Osteoblast (primary cell): ENCODE measurements at places on chromosomes 7 and 10. TPM values are rescaled to one million over a fixed set of nuclear protein-coding genes. Genes with fewer than 3 reads are reported as not detected.

The CHST15 gene
- 22.8 and 36.2 TPM in 2 replicates for total RNA-seq

The RBM48 gene
- 7.4 and 11.2 TPM in 2 replicates for total RNA-seq

The HKDC1 gene
- total RNA-seq: 0.29 and 2.9 TPM in 2 replicates

The CTAGE4 gene
- 0.36 and 2.4 TPM in 2 replicates for total RNA-seq

The TMEM140 gene
- 13.8 and 14.1 TPM in 2 replicates for total RNA-seq

The CYP2C8 gene
- total RNA-seq: under 0.01 and 0.29 TPM in 2 replicates

The KNDC1 gene
- total RNA-seq: under 0.01 TPM in 1 of 2 replicates, not detected in the other

The STEAP1B gene
- 31.8 and 40.4 TPM in 2 replicates for total RNA-seq

The DOCK1 gene
- total RNA-seq: 80.3 and 106 TPM in 2 replicates

The TRIL gene
- total RNA-seq: 0.29 and 0.36 TPM in 2 replicates

The FAM237B gene
- not detected in 2 replicates for total RNA-seq

The COG5 gene
- total RNA-seq: 29.7 and 51.0 TPM in 2 replicates

The GCK gene
- total RNA-seq: not detected in 2 replicates

The PTN gene
- total RNA-seq: 21.0 and 33.3 TPM in 2 replicates

The ASAH2 gene
- 0.36 and 0.59 TPM in 2 replicates for total RNA-seq

The ERCC6 gene
- 52.7 and 54.3 TPM in 2 replicates for total RNA-seq

The STAG3 gene
- total RNA-seq: 0.59 and 1.4 TPM in 2 replicates

The NUTM2B gene
- total RNA-seq: 0.72 and 0.88 TPM in 2 replicates

The PRKAR2B gene
- total RNA-seq: 2.4 and 2.5 TPM in 2 replicates

The NPFFR1 gene
- total RNA-seq: not detected in 2 replicates

The TMEM176B gene
- total RNA-seq: 0.72 TPM in 1 of 2 replicates, not detected in the other

The SEMA3D gene
- total RNA-seq: 0.59 and 0.72 TPM in 2 replicates

The CARD11 gene
- total RNA-seq: under 0.01 TPM in 1 of 2 replicates, not detected in the other

The REPIN1 gene
- total RNA-seq: 53.6 and 57.5 TPM in 2 replicates

The CALHM2 gene
- total RNA-seq: 54.6 and 56.3 TPM in 2 replicates

The PNLIPRP3 gene
- total RNA-seq: 0.59 and 0.72 TPM in 2 replicates

The TMEM229A gene
- not detected in 2 replicates for total RNA-seq

The ZNF503 gene
- 18.5 and 19.4 TPM in 2 replicates for total RNA-seq
